ENCODE measurements at places on chromosomes 4 and X.

GRCh38 chrX:103400931-103401330, 24.6 kb downstream of the BEX3 start:
- DNase-seq: no peak

DNA sequence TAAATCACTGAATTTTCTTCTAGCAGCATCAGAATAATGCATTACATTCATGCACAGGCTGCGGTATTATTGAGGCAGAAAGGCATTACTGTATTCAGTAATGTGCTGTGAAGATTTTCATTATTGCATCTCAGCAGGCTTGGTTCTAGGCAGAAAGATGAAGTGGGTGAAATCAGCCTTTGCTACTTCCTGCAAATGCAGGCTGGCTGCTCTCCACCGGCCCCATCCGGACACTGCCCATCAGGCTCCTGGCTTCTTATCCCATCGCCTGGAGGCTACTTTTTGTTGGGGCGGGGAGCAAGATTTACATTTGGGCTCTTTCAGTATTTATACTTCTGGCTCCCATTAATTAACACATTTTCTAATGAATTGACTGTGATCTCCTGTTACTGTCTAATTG, 117.8 kb downstream of the FRAS1 start:
- no peak for DNase-seq

GRCh38 chrX:50003927-50004326, 81.5 kb downstream of the CLCN5 start:
- DNase-seq: no peak

- DNase-seq: no peak
Measured at GRCh38 chr4:60482921-60483351, 717.2 kb upstream of the ADGRL3 start.

DNA sequence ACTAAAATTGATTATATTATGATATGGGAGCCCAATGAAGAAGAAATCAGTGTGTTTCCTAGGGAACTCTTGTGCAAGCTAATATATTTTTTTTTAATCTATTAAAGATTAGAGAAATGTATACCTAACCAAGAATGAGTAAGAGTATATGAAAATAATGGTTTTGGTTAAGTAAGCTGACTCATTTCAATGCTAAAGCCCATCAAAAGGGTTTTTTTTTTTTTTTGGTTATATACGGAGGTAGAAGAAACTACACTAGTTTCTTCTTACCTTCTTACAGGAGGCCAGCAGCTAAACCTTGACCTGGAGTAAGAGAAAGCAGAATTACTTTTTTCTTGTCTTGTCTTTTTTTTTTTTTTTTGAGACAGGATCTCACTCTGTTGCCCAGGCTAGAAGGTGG, 27.5 kb downstream of the RUFY3 start:
- no peak for DNase-seq

GRCh38 chr4:106315476-106315967, 487 bp downstream of the TBCK start:
- no peak for DNase-seq

DNA sequence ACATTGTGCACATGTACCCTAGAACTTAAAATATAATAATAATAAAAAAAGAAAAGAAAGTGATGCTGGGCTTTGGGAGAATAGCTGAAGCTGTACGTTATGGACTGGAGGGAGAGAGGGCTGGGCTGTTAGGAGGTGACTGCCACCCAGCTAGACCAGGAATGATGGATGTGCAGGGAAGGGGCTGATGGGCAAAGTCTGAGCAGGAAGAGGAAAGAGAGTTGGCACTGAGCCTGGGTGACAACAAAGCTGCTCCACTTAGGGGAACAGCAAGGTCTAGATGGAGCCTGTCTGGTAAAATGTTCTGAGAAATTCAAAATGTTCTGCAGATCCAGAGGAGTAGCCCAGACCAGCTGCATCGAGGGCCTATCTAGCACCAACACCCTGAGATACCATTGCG, 32.3 kb downstream of the MED28 start:
- DNase-seq: no peak

DNA sequence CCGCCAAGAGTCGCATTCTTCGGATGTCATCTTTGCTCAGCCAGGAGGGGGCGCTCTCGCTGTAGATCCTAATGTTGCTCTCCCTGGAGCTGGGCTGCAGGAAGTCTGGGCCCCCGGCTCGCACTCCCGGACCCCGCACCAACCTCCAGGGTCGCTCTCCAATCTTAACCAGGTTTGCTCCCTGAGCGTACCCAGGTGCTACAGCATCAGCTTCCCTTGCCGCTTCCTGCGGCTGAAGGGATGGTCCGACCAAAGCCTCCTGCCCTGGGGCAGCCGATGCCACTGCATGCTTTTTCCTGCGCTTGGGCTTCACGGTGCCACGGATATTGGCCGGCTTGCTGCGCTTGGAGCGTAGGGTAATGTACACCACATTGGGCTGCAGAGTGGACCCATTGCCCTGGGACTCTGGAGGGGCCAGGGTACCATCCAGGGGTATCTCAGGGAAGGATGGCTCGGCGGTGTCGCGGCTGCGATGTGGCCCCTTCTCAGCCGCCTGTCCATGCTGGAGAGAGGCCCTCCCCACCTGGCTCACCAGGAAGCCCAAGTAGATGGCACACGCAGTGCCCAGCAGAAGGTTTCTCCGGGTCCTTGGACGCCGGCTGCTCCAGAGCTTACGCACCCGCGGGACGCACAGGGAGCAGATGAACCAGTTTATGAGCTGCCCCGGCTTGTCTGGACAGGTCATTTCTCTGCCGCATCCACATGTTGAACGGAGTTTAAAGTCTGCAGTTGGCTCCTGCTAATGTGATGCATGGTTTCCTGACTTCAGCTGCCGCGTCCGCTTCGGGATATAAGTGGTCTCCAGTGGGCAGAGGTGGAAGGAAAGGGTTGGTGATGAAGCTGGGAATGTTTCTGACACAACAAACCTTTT, 1.9 kb downstream of the GASK1B start:
- DNase-seq: no peak

GRCh38 chr4:160375772-160376452, 1273.0 kb downstream of the RAPGEF2 start:
- no peak for DNase-seq

DNA sequence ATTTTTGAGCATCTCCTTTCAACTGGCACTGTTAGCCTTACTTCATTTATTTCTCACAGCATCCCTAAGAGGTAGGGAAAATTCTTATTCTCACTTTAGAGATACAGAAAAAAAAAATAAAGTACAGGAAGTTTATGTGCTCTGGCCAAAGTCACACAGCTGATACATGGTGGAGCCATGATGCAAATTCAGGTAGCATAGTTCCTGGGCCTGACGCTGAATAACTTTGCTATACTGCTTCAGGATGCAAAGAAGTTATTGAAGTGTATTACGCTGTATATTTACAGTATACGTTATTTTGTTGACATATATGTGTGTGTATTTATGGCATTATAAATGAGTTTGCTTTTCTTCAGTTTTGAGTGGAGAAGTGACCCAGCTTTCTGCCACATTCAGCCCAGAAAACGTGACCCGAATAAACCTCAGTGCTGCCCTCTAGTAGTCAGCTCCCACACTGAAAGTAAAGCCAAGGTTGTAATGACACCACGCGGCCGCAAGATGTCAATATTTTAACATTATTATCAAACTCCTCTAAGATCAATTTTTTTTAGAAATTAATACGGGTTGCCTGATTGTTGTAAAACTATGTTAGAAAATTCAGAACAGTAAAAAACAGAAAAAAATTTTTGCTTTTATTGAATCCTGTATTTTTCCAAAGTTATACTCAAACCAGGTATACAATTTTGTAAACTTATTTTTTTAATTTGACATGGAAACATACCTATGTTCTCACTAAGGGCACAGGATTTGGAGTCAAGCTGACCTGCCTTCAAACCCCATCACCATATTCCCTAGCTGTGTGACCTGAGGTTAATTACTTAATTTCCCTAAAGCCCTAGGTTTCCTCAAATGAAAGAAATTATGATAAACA, 3.8 kb upstream of the GUCY2F start:
- DNase-seq: no peak

GRCh38 chrX:30309139-30309571, at the start of gene NR0B1:
Gene NR0B1, minus strand, starts transcription at chrX:30309390. Its CDS starts 27 bp downstream, at chrX:30309363.
- DNase-seq: no peak

GRCh38 chr4:6928081-6928480, 18.5 kb downstream of the TBC1D14 start:
- DNase-seq: no peak

DNA sequence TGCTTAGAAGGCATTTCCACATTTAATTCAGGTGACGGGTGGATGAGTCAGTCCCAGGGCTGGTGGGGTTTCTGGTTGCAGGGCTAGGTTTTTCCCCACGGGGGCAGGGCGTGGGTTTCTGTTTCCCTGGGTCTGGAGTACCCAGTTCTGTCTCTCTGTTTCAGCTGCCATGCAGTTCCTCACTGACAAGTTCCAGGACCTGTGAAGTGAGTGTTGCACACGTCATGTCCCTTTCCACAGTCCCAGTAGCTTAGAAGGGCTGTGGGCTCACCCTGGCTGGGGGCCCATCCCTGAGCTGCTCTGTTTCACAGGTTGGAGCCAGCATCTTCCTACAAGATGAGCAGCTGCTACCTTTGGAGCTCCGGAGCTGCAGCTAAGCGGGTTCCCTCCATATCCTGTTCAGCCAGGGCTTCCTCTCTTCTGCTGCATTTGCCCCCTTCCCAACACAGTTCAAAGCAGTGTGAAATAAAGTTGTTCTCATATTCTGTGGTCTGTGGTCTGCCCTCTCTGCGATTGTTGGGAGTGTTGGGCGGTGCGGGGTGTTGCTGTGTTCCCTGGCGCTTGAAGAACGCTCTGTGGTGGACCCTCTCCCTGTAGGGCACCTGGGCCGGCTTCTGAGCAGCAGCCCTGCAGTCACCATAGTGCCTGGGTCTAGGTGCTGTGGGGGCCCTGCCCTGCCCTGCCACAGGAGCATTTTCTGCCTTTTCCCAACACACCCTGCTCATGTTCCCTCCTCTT, 3.9 kb downstream of the LOC101059915 start:
- DNase-seq: no peak

- DNase-seq: no peak
Measured at GRCh38 chr4:11609751-11610150, 181.1 kb upstream of the HS3ST1 start.

- DNase-seq: no peak
Measured at GRCh38 chr4:75708218-75708691, 16.1 kb upstream of the USO1 start.

- DNase-seq: no peak
Measured at GRCh38 chr4:79597266-79597665, 189.2 kb upstream of the GK2 start.

GRCh38 chr4:82715731-82716617, 82.6 kb downstream of the SCD5 start:
- DNase-seq: no peak

- DNase-seq: no peak
Measured at GRCh38 chrX:122868631-122869030, 315.4 kb upstream of the GRIA3 start.

GRCh38 chrX:79631526-79631925, 264.4 kb upstream of the ITM2A start:
- DNase-seq: no peak

DNA sequence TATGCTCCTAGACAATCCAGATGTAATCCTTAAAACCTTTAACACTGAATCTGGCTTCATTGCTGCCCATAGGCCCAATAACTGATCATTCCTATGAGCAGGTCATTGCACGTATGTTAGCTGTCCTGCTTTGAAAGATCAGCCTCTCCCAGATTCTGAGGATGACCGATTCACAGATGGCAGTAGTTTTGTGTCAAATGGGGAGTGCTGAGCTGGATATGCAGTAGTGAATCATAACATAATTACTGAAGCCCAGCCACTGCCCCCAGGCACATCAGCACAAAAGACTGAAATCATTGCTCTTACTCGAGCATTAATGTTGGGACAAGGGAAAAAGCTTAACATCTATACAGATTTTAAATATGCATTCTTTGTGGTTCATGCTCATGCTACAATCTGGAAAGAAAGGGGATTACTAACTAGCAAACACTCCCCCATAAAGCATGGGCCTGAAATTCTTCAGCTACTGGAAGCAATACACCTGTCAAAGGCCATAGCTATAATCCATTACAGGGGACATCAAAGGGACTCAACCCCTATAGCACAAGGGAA, 16.4 kb upstream of the ZNF280C start:
- no peak for DNase-seq

GRCh38 chr4:141435446-141436225, 200.7 kb upstream of the IL15 start:
- no peak for DNase-seq

- DNase-seq: no peak
Measured at GRCh38 chrX:103513067-103513466, 6.2 kb downstream of the RAB40A start.

DNA sequence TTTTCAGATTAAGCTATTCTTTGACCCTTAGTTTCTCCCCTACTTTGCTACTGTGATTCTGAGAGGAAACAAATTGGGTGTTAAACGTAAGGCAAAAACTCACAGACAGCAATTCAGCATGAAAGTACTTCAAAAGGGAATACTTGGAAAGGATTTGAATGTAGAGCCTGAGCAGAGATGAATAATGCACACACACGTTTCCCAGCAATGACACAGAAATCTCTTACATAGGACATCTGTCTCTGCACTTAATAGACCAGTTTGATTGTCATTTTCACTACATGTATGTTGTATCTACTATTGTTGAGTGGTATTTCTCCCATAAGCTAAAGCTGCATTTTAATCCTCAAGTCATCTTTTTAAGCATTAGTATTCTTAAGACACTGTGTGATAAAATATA, 166.1 kb upstream of the TEX13C start:
- DNase-seq: no peak

- DNase-seq: no peak
Measured at GRCh38 chr4:163591614-163592020, 97.1 kb downstream of the TMA16 start.

- no peak for DNase-seq
Measured at GRCh38 chrX:68945603-68946228, 116.9 kb downstream of the EFNB1 start.

- no peak for DNase-seq
Measured at GRCh38 chrX:13219991-13220764, 99.7 kb downstream of the ATXN3L start.

- no peak for DNase-seq
Measured at GRCh38 chr4:89863533-89863932, 26.6 kb upstream of the SNCA start.

GRCh38 chrX:151538190-151539122, 25.0 kb upstream of the PASD1 start:
- no peak for DNase-seq

DNA sequence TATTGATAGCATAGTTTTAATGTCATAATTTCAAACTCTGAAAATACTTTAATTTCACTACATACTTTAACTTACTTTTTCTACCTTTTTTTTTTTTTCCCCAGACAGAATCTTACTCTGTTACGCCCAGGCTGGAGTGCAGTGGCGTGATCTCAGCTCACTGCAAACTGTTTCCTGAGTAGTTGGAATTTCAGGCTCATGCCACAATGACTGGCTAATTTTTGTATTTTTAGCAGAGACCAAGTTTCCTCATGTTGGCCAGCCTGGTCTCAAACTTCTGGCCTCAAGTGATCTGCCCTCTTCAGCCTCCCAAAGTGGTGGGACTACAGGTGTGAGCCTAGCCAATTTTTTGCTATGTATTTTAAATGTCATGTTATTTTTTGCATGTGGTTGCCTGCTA, 741.6 kb downstream of the TRAM1L1 start:
- no peak for DNase-seq

DNA sequence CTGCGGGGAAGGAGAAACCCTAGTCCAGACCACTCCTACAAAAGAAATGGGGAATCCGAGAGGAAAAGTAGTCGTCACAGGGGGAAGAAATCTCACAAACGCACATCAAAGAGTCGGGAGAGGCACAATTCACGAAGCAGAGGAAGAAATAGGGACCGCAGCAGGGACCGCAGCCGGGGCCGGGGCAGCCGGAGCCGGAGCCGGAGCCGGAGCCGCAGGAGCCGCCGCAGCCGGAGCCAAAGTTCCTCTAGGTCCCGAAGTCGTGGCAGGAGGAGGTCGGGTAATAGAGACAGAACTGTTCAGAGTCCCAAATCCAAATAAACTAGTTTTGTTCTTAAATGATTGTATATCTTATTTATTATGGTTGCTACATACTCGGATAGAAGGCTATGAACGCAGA, 31.7 kb downstream of the AP1S2 start:
- DNase-seq: no peak
